ENCODE measurements at places on chromosomes 5 and 9.

GRCh38 chr5:124858612-124859011 lies 112.2 kb upstream of the ZNF608 start:
- no peak for DNase-seq

GRCh38 chr5:122978068-122978467 lies 58.5 kb downstream of the PPIC start:
- DNase-seq: no peak

DNA sequence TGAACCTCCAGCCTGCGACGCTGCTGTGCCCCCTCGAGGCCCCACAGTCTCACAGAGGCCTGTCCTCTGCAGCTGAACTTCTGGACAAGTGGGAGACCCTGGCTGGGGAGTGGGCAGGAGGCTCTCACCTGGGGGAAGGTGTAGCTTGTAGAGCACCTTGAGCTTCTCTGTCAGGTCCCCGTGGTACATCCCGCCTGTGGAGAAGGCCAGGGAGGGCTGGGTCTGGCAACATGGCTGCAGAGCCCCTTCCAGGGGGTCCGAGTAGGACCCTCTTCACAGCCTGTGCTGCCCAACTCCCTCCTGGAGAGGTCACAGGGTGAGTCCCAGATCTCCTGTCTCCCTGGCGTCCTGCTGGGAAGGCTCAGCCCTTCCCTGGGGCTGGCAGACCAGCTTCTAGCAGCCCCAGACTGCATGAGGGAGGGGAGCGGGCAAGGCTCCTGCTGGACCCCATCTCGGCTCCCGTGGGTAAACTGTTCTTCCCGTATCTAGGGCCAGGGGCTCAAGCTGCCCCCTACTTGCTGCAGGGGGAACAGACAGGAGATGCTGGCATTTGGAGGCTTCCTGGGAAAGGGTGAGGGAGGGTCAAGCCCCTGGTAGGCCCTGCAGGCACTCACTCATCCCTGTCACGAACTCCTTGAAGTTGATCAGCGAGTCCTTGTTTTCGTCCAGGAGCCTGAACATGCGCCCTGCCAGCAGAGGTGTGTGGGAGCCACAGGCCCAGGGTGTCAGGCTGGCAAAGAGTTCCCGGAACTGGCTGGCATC lies 11.2 kb upstream of the MRNIP start:
- no peak for DNase-seq

GRCh38 chr9:131732636-131733289 lies 7.1 kb downstream of the RAPGEF1 start:
- no peak for DNase-seq

DNA sequence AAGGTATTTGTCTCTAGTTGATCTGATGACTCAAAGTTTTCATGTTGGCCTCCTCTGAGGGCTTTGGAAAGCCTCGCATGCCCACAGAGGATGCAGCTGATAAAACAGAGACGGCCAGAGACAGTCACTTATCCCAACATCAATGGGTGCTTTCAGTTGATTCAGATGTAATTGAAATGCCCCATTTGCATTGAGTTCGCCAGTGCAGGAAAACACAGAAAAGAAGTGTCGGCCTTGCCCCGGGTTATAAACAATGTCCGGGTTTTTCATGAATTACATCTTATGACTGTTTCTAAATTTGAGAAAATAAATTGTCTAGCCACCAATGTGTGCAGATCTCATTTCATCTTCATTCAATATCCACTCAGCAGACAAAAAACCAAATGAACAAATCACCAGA lies 42.2 kb upstream of the ICE1 start:
- no peak for DNase-seq

DNA sequence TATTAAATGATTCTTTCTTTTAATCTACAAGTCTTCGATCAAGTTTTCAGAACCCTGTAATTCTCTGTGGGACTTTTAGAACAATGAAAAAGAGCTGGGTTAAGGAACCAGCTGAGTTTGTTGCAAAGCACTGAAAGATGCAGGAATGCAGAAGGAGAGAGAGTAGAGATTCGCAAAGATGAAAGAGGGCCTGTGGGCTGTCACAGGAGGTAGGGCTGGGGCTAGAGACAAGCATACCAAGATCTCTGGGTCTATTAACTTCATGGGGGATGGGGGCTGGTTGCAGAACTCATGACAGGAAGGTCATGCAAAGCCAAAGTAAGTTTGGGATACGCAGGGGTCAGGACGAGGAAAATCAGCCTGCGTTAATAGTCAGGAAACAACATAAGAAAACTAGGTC lies 81.8 kb downstream of the LURAP1L start:
- peak; percentile 44 for DNase-seq

DNA sequence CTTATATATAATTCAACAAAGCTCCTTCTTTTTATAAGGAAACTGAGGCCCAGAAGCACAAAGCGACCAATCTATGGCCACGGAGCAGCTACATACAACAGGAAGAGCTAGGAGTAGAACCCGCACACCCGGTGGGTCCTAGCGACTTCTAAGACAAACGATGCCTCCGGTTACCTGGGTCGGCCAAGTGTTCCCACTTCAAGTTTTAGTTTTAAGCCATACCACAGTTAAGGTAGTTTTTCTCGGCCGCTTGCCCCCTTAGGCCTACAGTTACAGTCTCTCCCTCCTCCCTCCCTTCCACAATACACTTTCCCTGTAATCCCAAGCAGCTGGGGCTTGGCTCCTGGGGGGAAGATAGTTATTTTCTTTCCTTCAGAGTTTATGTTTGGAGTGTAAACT lies 533 bp downstream of the SREK1IP1 start:
- DNase-seq: no peak

DNA sequence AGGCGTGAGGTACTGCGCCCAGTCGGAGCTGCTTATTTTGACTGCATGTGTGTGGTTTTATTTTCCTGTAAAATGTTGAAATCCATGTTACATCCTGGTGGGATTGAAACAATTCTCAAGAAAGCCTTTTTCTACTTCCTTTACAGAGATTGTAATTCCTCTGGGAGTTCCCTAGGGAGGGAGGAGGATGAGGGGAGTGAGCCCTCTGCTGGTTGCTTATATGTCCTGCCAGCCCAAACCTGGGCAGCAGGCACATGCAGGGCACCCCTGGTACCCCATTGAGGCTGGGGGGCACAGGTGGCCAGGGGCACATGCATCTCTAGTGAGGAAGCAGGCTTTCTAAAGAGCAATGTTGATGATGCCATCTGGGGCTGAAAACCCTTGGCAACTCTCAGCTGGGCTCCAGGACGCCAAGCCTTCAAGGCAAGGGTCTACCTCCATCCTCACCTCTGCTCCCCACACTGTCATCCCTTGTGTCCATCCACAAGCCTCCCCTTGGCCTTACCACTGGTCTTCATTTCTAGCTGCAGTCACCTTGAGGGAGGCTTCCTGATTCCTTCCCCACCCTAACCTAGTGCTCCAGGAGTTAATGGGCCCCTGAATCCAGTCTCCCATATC lies 84.7 kb upstream of the TNFSF8 start:
- no peak for DNase-seq

DNA sequence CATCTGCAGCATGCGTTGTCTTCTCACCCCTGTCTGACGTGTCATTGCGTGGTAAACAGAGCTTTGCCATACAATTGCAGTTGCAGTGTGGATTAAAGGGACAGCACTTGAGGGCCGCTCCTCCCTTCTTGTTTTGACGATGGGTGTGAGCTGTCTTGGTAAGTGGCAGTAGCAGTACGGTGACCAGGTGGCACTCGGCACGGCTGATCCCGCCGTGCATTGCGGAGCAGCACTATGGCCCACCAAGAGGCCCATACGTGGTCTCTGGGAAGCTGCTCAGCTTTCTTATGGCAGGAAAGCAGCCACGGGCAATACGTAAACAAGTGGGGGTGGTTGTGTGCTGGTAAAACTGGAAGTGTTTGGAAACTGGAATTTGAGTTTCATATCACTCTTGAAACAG lies 25.1 kb downstream of the EHMT1 start:
- DNase-seq: no peak

Data from ecto neural progenitor cell (in vitro differentiated cells).